ENCODE measurements at places on chromosomes 11 and 22.

DNA sequence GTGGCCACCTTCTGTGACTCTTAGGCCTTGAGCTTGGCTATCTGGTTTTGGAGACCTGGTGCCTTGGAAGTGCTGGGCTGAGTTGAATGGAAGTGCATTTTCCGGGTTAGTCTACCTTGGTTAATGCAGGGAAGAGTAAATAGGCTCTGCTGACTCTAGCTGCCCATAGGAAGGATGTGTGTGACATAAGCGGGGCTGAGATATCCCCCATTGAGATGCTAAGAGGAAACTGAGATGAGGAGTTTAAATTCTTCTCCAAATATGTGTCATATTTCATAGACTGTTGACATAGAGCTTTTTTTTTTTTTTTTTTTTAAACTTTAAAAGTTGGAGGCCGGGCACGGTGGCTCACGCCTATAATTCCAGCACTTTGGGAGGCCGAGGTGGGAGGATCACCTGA lies 30.8 kb downstream of the ZNRF3 start:
- DNase-seq: no peak

DNA sequence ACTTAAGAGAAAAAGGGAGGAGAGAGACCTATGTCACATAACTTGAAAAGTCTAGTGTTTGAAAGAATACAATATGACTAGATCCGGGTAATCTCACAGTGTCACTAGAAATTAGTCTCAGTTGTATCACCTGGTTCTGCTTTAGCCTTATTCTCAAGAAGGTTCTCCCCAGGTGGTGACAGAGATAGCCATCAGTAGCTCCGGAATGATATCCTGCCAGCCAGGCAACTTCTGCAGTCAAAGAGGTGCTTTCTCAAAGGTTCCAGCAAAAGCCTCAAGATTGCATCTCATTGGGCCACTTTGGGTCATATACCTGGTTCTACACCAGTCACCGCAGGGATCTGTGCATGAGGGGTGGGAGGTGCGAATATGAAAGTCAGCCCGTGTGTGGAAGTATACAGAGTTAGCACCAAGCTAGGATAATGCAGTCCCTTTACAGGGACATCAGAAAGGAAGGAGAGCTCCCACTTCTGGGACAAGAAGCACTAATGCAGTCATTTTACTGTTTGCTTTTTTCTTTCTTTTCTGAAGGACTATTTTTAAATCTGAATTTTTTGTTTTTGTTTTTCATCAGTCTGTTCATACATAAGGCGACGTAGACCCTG lies 61.1 kb downstream of the CYB5R2 start:
- no peak for DNase-seq

DNA sequence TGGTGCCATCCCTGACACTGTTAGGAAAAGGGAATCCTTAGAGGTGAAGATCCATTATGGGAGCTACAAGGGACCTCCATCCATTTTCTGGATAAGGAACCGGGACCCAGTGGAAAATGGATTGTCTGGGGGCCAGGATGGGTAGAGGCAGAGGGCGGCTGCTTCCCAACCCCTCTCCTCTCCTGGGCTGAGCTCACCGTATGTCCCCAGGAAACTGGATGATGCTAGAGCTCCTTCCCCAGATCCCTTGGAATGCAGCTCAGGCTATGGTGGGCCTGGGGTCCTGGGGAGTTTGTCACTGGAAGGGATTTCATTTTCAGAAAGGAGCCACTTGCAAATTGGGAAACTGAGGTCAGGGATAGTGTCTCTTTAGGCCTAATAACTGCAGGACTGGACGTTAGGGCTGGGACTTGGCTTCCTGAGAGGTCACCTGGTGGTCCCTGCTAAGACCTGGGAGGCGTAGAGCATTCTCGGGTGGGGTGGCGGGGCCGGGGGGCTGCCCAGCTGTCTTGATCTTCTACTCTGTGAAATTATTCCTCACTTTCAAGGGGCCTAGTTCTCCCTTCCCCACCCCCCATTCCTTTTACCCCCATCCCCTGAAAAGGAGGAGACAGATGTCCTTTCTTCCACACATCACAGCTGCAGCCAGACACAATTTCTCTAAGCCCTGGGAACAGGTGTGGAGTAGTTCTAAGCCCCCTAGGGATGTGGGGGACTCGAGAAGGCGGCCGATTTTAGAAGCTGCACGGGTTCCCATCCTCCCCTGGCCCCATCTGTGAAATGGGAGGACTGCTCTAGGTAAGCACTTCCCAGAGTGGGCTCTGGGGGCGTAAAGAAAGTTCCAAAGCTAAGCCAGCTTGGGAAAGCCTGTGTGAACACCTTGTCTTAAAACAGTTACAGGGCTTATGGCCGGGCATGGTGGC lies 99.8 kb downstream of the PKNOX2 start:
- DNase-seq: no peak

DNA sequence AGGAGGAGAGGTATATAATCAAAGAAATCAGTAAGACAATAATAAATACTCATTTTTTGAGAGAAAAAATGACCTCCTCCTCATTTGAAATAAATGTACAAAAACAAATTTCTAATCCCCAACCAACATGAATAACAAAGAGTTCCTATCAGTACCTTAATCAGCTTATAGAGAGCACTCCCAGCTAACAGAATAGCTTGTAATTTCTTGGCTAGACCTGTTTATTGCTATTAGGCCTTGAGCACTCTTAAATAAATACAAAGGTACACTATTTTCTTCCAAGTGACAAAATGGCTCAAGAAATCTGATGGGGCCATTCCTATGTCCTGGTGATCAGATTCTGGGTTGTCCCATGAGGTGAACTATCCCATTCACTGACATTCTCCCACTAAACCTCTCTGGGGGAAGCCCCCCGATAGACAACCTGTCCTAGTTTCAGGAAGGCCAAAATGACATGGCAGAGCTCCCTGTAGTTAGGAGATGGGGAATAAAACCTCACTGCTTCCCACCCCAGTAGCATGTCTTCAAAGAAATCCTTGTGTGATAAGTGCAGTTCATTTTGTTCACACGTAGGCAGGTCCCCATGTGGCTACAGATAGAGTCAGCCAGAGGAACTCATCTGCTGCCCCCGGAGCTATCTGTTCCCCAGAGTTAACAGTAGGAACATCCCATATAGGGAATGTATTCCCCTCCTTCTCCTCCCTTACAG lies 385.7 kb downstream of the SOX6 start:
- no peak for DNase-seq

- DNase-seq: no peak
These were observed 1172.1 kb upstream of the RAG2 start for GRCh38 chr11:37770145-37770544.

GRCh38 chr11:88051396-88051795 lies 123.8 kb downstream of the RAB38 start:
- DNase-seq: no peak

GRCh38 chr11:132977746-132978145 lies 554.6 kb downstream of the OPCML start:
- DNase-seq: no peak

DNA sequence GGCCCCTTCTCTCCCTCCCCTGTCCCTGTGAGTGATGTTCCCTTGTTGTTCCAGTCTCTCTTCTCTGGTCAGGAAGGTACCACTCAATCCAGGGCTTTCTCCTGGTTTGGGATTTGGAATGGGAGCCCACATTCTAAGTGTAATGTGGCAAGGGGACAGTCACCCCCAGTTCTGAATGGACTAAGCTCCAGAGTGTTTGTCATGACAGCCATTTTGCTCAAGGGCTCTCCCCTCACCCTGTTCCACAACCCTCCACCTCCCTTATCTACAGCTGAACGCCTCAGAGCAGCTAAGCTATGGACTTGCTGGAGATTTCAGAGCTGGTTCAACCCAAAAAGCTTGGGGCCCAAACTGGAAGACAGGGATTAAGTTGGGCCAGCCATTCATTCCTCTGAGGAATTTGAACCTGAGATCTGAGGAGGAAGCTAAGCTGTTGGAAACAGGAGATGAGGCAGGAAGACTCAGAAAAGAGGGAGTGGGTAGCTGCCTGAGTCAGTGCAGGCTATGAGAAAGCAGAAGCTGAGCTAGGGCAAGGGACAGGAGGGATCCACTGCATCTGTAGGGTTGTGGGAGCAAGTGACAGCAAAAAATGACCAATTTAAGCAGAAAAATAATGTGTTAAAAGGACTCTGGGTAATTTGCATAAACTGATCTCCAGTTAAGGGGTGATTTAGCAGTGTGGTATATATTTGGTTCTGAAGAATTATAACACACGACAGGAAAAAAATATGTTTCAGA lies 22.9 kb upstream of the FCHSD2 start:
- DNase-seq: no peak

DNA sequence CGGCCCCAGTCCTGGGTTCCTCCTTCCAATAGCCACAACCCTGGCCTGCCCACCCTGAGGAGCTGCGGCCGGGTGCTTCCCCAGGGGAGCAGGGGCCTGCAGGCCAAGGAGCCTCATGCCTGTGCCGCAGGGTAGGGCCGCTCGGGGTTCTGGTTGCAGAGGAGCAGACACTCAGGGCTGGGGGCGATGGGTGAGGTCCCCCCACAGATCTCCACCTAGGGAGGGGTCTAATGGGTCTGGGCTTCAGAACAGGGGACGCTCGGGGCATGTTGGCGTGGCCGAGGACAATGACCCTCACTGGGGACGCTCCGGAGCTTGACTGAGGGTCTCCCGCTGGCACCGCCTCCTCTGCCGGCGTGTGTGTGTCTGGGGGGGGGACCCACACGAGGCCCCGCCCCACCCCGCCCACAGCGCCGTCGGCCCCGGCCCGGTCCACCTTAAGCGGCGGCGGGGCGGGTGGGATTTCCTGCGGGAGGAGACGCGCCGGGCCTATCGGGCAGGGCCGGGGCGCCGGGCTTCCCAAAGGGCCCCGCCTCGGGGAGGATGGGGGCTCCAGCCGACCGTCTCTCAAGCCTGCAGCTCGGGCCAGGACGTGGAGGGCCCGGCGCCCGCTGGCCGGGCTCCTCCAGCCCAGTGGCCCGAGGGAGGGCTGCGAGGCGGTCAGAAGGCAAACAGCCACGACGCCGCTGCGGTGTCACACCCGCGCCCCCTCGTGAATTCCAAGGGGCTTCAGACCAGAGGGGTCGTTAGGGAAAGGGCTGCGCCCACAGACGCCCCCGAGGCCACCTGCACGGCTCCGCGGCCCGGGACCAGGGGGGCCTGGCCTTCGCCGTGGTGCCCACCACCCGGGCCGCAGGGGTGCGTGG lies 640 bp upstream of the ZDHHC8 start:
- no peak for DNase-seq

DNA sequence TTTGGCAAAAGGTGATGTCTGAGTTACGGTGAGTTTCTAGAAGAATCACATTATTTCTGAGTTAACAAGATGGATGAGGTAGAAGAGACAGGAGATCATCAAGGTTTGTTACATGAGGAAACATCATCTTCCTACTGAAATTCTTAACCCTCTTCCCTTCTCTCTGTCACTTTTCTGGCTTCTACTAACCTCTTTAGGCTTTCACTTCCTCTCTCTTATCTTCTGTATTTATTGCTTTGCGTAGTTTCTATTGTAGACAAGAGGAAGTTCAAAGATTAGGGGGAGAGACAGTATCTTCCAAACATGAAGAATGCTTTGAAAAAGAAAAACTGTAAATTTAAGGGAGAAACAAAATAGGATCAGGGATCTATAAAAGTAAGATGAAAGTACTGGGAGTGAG lies 75.4 kb downstream of the TRPC6 start:
- DNase-seq: no peak

DNA sequence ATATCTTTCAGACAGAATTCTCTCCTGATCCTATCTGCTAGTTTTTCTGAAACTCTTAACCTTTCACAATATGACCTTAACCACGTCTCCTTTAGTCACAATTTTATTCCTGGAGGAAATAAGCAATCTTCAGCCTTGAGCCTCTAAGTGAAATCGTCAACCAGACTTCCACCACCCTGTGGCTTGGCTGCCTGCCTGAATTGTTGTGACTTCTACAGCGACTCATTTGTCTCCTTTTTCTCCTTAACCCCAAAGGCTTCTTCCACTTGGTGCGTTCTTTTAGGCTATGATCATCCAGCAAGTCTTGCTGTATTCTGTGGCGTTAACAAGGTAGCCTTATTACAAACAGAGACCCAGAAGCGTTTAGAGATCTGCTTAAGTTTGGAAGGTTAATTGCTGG lies 535.1 kb upstream of the ARHGAP42 start:
- DNase-seq: peak; percentile 49

GRCh38 chr11:29809121-29809520 lies 207.7 kb downstream of the KCNA4 start:
- DNase-seq: no peak

DNA sequence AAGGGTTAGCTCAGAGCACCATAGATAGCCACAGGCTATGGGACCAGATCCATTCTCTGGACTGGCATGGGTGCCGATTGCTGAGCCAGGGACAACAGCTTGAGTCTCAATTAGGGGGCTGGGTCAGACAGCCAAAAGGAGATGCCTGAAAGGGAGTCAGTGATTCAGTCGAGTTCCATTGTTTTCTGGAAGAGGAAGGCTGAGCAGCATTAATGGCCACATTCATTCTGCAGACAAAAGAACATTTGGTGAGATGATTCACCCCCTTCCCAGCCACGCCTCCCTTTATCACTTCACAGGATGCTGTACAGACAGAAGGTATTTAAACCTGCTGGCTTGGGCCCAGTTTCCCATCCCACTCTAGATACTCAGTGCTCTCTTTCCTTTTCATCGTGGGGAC lies 131.9 kb downstream of the ADAMTS15 start:
- DNase-seq: peak; percentile 75

- DNase-seq: no peak
These were observed 65.4 kb downstream of the SHISAL1 start for GRCh38 chr22:44247346-44247745.

DNA sequence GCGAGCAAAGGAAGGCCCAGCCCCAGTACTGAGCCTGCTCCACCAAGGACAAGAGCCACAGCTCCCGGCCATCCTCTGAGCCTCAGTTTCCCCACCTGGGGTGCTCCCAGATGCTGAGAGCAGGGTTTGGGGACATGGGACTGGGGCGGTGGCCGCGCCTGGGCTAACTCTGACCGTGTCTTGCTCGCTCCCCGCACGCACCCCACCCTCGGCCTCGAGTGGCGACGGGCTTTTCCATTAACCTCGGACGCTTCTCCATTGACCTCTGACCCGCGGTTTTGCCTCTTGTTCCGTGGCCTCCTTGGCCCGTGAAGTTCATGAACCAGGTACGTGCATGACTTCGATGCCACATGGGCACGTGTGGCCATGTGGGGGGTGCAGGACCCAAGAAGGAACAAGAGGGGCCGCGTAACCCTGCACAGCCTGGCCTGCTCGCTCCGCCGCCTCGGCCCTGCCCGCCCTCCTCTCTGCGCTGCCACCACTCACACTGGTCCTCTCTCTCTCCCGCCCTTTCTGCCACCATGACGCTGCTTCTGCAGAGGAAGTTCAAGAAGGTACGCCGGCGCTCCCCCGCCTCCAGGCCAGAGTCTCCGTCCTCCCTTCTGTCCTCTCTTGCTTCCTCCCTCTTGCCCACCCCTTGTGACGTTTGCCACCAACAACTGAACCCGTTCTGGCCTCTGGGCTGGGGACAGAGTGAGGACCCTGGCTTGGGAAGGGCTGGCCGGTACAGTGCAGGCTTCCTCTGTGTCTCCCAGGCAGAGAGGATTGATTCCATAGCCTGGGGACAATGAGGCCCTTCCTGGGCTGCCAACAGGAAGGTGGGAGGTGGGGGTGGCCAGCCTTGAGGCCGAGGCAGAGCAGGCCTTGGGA lies 6.9 kb downstream of the TNNT3 start:
- no peak for DNase-seq

GRCh38 chr11:86938900-86939880 lies 16.0 kb downstream of the FZD4 start:
- DNase-seq: peak; percentile 31
